Mesothelial cell of epicardium (in vitro differentiated cells): ENCODE measurements at places on chromosomes 2 and 18.

- DNase-seq = no peak
These were observed 20.2 kb upstream of the GTF2A1L start for GRCh38 chr2:48597492-48597891.

- no peak for DNase-seq
These were observed 28.6 kb upstream of the TMEM87B start for GRCh38 chr2:112026509-112026908.

GRCh38 chr2:128628996-128629395 is 310.3 kb upstream of the HS6ST1 start:
- no peak for DNase-seq

GRCh38 chr2:84851876-84852275 is 29.0 kb downstream of the TRABD2A start:
- DNase-seq = no peak

DNA sequence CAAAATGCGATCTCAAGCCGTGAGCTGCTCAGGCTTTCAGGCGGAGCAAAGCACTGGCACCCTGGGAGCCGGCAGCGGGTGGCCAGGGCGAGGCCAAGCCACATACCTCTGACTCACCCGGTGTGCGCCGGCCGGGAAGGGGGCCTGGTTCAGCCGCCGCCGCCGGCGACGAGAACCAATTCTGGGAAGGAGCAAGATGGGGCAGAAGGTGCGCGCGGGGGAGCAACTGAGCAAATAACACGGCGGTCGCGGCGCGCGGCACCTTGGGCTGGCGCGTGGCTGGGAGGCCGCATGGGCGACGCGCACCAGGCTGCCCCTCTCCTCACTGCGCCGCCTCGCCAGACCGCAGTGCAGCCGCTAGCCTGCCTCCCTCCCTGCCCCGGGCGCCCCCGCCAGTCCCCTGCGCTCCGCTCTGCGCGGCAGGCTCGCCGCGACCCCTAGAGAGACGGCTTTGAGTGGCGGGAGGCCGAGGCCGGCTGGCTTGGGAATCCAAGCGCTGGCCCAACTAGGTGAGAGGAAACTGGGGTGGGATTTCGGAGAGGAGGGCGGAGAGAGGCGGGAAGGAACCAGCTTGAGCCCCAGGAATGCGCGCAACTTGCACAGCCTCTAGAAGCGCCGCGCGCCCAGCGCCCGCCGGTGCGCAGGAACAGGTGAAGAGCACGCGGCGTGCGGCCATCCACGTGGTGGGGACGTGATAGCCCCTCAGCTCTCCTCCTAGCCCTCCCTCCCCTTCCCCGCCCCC is 3.2 kb downstream of the NRP2 start:
- DNase-seq = peak; percentile 58

GRCh38 chr2:59047373-59047995 is 806.4 kb upstream of the FANCL start:
- DNase-seq = no peak

DNA sequence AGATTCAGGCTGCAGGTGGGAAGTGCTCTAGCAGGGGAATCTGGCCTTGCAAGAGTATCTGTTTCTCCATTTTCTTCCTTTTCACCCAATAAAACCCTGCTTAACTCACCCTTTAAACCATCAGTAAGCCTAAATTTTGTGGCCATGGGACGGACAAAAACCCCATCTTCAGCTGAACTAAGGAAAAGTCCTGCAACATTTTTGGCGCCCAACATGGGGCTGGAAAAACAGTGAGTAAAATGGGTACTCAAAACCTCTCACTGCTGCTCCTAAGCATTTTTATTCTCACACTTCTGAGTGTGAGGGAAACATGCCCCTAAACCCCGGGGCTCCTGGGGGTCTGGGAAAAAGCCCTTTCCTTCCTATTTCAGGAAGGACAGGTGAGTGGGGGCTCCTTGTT is 414.3 kb downstream of the ZNF804A start:
- DNase-seq = no peak

DNA sequence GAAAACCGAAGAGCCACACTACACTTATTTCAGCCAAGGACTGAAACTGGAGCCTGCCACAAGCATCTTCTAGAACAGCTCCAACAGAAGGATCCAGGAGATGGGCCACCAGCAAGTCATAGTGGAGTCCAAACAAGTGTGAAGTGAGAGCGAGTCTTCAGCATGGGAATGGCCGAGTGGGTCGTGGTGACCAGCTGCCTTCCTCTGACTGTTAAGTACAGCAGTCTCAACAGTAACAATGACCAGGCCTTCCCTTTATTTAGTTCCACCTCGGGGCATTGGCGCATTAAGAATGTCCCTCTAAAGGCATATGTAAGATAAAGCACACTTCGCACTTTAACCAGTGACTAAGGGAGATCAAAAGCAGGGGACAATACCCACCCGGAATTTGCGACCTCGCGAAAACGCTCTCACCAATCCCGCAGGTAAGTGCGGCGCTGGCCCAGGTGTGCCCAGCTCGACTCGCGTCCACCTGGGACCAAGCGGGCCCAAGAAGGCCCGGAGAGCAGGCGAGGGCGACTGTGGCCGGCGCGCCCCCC is 1.1 kb downstream of the L3MBTL4 start:
- DNase-seq = no peak

DNA sequence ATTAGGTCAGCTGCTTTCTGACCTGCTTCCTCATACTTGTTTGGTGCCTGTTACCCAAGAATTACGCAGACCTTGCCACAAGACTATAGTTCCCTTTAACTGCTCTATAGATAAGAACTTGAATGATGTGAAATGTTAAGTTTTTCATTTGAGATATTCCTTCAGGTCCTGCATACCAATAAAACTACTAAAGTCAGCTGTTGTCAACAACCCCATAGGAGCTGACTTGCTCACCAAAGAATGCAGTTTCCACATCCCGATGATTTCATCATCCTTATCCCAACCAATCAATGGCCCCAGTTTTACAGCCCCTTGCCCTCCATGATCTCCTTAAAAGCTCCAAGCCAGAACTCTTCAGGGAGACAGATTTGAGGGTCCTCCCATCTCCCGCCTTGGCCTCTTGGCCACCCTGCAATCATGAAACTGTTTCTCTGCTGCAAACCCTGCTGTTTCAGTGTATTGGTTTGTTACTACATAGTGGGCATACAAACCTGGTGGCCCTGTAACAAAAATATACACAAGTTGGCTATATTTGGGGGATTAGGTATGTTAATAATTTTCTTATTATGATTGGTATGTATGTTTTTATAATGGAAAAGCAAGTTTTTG is 396.3 kb upstream of the CHST9 start:
- DNase-seq = no peak

- no peak for DNase-seq
These were observed 251.0 kb downstream of the AFF3 start for GRCh38 chr2:99891428-99891780.

DNA sequence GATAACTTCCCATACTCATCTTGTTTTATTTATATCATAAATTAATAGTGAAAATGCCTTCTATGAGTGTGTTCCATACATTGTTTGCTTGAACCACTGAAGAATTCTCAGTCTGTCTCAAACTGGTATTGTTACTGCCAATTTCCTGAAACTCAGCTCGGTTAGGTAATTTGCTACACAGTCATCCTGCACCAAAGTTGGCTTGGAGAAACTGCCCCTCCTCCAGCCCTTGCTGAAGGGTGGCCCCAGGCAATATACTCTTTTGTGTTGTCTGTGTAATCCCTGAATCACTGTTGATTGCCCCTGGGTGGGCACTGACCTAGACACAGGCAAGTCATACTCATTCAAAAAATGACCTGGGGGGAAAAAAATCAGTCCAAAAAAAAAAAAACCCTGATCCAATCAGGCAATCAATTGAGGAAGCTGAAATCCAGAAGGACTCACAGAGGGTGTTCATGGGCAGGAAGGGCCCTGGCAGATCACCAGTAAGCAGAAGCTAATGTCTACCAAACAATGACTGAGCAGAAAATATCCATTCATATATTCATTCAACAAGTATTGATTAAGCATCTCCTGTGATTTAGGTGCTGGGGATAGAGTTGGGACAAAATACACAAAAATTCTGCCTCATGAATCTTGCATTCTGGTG is 3.8 kb upstream of the SESTD1 start:
- no peak for DNase-seq

DNA sequence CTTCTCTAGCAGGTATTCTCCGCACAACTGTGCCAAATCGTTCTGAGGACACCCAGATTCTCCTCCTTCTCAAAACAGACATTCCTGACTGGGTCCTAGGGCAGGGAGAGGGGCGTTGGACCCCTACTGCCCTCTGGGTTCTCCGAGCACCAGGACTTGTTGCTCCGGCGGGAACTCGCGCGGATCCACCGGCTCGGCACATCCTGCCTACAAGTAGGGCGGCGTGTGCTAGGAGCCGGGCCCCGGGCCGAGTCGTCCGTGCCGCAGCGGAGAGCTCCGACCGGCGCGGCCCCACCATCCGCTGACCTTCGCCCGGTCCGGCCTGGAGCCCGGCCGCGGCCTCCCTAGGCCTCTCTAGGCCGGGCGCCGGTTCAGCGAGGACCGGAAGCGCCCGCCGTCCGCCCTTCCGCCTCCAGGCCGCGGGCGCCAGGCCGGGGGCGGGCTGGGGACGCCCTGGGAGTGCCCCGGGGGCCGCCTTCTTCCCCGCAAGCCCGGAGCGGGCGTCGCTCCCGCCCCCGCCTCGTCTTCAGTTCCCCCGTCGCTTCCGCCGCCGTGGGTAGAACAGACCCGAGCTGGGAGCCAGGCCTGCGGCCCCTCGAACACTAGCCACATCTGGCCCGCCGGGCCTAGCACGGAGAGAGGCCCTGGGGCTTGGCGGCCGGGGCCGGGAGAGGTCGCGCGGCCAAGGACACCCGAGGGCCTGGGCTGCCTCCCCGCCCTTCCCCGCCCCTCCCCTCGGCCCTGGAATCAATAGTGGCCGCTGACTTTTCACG is 7.6 kb upstream of the ONECUT2 start:
- DNase-seq = no peak
